ENCODE measurements at places on chromosomes 2 and 18.

DNA sequence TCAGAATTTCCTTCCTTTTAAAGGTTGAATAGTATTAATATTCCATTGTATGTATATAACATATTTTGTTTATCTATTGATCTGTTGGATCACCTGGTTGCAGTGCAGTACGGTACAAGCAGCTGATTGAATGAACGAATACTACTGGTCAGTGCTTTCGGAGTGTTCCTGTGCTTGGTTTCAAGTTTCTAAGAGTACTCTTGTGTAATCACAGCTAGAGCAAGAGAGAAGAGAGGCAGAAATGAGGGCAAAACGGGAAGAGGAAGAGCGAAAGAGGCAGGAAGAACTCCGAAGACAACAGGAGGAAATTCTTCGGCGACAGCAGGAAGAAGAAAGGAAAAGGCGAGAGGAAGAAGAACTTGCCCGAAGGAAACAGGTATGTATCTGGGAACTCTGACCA lies 40.3 kb upstream of the KCNJ13 start:
- DNase-seq: no peak

DNA sequence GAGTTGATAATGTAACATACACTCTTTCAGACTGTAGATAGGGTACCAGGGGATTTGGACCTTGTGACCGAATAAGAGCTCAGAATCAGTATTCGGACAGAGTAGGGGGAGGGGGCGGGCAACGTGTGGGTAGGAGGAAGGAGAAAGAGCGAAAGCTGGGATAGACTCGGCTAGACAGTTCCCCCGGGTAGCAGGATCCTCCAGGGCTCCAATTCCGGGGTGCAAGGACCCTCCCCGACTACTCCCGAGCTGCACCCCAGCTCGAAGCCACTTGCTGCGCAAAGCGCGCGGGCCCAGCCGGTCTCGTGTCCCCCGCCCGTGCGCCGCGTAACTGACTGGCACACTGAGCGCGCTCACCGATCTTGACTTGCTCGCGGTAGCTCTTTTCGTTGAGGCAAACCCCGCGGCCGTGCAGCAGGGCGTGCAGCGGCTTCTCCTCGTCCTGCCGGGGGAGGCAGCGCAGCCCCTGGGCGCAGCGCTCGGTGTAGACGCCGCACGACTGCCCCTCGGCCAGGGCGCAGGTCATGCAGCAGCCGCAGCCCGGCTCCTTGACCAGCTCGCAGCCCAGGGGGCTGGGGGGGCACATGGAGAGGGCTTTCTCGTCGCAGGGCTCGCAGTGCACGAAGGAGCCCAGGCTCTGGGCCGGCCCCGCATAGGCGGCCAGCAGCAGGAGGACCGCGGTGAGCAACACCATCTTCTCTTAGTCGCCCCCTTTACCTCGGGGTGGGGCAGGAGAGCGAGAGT lies 1.1 kb downstream of the IGFBP5 start:
- no peak for DNase-seq

- DNase-seq: no peak
Observed at GRCh38 chr2:168422584-168422983, 33.5 kb upstream of the CERS6 start.

GRCh38 chr18:63111671-63112402 lies 207.7 kb downstream of the BCL2 start:
- no peak for DNase-seq

GRCh38 chr2:226756131-226756530 lies 43.5 kb downstream of the IRS1 start:
- DNase-seq: peak; percentile 76

- DNase-seq: no peak
Observed at GRCh38 chr2:150572194-150572766, 84.8 kb upstream of the RND3 start.

DNA sequence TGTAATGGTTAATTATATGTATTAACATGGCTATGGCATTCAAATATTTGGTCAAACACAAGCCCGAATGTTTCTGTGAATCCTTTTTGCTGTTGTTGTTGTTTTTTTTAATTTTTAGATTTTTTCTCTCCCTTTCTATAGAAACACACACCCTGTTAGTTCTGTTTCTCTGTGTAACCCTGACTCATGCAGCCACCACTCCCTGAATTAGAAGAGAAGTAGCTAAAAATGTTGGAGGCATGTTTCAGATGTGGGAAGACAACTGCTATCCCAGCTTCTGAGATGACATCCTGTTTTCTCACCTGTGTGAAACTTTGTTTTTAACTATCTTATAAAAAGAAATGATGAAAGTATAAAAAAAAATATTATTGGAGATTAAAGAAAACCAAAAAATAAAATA lies 219.6 kb upstream of the RGPD4 start:
- DNase-seq: no peak

GRCh38 chr2:120579916-120580685 lies 155.6 kb upstream of the GLI2 start:
- no peak for DNase-seq

GRCh38 chr2:75428646-75429443 lies 131.9 kb downstream of the EVA1A start:
- no peak for DNase-seq

GRCh38 chr2:63819765-63820717 lies 21.7 kb upstream of the UGP2 start:
- DNase-seq: peak; percentile 62

Data from foreskin fibroblast (primary cell).